ENCODE measurements at places on chromosomes 11 and 22.

DNA sequence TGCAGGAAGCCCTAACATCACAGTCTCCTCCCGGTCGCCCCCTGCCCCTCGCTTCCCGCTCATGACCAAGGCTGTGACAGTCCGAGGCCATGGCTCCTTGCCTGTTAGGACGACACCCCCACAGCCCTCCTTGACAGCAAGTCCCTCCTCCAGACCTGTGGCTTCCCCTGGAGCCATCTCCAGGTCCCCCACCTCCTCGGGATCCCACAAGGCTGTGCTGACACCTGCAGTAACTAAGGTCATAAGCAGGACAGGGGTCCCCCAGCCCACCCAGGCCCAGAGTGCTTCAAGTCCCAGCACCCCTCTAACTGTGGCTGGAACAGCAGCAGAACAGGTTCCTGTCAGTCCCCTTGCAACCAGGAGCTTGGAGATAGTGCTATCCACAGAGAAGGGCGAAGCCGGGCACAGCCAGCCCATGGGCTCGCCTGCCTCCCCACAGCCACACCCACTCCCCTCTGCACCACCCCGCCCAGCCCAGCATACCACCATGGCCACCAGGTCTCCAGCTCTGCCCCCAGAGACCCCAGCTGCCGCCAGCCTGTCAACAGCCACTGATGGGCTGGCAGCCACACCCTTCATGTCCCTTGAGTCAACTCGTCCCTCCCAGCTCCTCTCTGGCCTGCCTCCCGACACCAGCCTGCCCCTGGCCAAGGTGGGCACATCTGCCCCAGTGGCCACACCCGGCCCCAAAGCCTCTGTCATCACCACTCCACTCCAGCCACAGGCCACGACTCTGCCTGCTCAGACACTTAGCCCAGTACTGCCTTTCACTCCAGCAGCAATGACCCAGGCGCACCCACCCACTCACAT, 63.2 kb downstream of the OTOG start:
- DNase-seq = no peak

DNA sequence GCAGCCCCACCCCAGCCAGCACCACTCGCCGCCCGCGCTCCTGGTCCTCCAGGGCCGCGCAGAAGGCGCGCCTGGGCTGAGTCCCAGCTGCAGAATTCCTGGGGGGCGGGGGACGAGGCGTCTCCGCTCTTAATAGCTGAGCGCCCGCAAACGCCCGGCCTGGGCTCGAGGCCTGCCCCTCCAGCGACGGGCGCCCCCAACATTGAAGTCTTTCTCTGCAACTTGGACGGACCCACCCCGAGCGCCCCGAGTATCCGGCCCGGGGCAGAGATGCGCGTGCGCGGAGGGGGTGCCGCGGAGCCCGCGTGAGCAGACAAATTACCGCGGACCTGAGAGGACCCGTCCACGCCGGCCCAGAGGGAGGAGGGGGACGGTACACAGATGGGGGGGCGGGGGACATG, 6.7 kb upstream of the SYT7 start:
- DNase-seq = peak; percentile 78

GRCh38 chr11:58527429-58527828, 19.5 kb upstream of the OR5B21 start:
- no peak for DNase-seq

GRCh38 chr22:43136255-43136654, 6.9 kb downstream of the MCAT start:
- peak; percentile 32 for DNase-seq

DNA sequence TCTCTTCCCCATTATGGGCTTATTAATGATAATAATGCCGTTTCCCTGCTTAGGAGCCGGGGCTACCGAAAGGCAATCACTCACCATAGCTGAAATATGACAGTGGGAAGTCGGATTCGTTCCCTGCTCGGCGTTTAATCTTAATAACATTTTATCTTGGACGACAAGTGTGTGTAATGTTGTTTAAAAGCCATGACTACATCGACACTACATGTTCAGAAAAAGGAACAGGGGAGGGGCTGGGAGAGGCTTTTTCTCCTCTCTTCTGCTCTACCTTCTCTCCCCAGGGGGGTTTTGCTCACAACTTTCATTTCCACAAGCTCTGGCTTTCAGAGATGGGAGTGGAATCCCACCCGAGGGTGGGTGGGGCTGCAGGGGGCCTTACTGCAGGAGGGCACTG, 105.5 kb downstream of the DSCAML1 start:
- no peak for DNase-seq

Data from thyroid gland (tissue), 4 donors.